ENCODE measurements at places on chromosomes 6 and 20.
A peak's percentile ranks its signal among the peaks of the same experiment; 100 is the strongest.

GRCh38 chr6:135382182-135382628, 115.3 kb downstream of the AHI1 start:
- no peak for DNase-seq

GRCh38 chr6:159180001-159180400, 10.8 kb downstream of the FNDC1 start:
- DNase-seq, result no peak

GRCh38 chr6:133396984-133397348, 155.8 kb downstream of the EYA4 start:
- no peak for DNase-seq

- no peak for DNase-seq
Measured at GRCh38 chr6:48542191-48542590, 431.2 kb upstream of the PTCHD4 start.

DNA sequence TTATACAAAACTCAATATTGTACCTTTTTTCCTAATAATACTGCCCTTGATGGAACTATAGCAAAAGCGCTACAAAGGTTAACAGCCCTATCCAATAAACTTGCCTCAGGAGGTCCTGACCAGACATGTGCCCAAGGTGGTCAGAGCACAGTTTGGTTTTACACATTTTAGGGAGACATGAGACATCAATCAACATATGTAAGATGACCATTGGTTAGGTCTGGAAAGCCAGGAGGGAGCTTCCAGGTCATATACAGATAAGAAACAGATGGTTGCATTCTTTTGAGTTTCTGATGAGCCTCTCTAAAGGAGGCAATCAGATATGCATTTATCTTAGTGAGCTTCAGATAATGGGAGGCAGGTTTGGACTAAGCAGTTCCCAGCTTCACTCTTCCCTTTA, 91.6 kb downstream of the PLG start:
- no peak for DNase-seq

DNA sequence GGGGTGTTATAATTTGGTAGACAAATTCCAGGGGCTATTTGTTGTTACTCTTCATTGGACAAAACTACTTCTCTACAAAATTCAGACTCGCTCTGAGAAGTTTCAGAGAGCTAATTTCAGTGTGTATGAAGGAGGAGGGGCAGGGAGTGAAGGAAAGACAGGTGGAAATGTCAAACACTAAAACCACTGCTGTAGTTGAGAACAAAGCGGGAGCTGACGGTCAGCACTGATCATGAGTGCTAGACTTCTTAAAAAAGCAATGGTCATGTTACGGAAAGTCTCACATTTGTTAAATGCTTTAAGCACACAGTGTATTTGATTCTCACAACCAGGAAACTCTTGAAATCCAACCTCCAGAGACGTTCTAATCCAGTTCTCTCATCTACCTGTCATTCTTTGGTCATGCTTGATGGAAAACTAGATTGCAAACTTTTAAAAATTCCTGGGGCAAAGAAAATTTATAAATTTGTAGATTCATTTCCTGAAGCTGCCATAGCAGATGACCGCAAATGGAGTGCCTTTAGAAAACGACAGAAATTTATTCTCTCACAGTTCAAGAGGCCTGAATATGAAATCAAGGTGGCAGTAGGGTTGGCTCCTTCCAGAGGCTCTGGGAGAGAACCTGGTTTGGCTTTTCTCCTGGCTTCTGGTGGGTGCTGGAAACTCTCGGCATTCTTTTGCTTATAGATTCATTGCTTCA, 100.7 kb upstream of the CARMIL1 start:
- DNase-seq, result no peak

- DNase-seq, result no peak
Measured at GRCh38 chr20:44703183-44703925, 11.8 kb upstream of the CCN5 start.

DNA sequence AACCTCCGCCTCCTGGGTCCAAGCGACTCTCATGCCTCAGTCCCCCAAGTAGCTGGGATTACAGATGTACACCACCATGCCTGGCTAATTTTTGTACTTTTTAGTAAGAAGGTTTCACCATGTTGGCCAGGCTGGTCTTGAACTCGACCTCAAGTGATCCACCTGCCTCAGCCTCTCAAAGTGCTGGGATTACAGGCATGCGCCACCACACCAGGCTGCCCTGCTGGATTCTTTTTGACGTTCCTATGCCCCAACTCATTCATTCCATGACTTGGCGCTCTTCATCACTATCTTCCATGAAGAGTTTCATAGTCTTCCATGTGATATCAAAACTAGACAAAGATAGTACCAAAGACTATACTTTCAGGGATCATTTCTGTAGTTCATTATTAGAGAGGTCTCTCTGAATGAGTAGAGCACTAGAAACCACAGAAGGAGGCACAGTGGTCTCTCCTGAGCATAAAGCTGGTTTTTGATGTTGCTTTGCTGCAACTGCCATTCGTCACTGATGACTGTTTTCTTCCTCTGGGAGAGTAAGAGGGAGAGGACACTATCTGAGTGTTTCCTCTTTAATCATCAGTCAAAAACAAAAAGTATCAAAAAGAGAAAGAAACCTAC, 23.5 kb downstream of the DNAAF9 start:
- no peak for DNase-seq

- DNase-seq, result no peak
Measured at GRCh38 chr6:130560231-130560630, 194.4 kb downstream of the TMEM200A start.

DNA sequence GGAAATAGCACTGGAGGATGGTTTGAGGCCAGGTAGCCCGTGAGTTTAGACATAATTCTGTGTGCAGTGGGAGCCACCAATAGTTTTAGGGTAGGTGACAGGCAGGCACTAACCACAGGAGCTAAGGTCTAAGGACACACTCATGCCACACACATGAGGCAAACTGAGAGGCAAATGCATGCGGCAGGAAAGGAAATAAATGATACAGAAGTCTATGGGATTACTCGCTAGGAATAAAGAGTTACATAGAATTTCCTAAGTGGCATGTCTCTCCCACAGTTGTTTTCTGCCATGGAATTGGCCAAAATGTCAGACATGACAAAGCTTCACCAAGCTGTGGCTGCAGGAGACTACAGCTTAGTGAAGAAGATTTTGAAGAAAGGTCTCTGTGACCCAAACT, 4.9 kb downstream of the ANKRD66 start:
- no peak for DNase-seq

GRCh38 chr20:41738604-41739206, 120.5 kb upstream of the CHD6 start:
- no peak for DNase-seq

DNA sequence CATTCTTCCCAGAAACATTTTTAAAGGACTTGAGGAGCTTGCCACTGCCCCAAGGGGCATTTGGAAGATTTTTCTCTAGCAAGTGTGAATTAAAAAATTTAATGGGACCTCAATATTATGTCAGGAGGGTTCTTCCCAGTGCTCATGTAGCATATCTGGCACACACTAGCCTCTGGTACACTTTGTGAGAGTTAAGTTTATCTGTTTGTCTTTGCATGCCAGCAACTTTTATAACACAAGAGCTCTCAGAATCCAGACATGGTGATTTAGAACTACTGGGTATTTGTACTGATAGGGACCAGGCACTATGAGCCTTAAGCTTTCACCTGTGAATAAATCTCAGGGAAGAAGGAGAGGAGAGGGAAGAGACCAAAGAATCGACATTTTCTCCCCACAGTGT, 12.9 kb downstream of the SPINT3 start:
- DNase-seq, result no peak

DNA sequence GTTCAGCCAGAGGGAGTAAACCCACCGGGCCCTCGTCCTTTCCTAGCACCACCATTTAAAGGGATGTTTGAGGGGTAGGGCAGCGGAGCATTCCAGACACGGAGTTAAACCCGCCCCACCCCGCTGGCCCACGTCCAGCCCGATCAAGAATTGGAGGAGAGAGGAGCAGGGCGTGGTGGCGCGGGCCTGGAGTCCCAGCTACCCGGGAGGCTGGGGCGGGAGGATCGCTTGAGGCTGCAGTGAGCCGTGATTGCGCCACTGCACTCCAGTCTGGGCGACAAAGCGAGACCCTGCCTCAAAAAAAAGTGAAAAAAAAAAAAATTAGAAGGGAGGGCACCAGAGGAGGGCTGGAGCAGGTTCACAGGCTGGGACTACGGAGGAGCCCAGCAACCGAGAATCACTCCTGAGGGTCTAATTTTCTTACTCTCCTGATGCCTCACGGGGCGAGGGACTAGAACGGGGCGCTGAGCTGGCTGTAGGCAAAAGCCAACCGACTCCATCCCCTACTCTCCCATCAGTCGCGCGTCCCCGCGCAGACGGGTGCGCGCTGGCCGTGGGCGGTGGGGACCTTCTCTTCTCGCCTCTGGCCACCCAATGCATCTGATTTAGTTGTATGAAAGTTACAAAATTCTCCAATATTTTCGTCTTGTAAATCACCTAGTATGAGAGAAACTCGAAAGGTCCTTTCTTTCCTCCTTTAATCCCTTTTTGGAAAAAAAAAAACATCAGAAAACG, 6.1 kb upstream of the HSPA1B start:
- peak; percentile 56 for DNase-seq

DNA sequence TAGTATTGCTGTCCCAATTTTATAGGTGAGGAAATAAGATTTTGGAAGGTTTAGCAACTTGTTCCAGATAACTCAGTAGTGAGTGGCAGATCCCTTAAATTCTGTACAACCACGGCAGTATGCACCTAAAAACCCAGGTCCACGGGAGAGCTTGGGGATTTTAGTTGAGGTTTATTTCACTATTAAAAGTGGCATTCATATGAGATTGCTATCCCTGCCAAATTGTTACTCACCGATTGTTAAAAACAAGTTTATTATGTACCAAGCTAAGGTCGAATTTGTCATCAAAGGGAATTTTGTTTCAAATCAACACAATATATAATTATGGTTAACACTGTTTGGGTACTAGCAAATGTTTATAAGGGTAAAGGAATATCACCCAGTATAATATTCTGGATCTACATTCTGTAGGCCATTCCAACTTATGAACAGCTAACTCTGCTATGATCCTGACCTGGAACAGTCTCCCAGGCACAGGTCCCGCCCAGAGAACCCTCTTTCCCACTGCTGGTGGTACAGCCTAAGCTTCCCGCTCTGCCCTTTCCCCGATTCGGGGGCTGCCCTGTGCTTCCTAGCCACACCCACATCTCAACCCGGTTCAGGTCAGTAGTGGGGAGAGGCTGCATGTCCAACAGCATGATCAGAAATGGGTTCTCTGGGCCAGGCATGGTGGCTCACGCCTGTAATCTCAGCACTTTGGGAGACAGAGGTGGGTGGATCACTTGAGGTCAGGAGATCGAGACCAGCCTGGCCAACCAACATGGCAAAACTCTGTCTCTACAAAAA, 24.9 kb downstream of the GPLD1 start:
- DNase-seq, result no peak

DNA sequence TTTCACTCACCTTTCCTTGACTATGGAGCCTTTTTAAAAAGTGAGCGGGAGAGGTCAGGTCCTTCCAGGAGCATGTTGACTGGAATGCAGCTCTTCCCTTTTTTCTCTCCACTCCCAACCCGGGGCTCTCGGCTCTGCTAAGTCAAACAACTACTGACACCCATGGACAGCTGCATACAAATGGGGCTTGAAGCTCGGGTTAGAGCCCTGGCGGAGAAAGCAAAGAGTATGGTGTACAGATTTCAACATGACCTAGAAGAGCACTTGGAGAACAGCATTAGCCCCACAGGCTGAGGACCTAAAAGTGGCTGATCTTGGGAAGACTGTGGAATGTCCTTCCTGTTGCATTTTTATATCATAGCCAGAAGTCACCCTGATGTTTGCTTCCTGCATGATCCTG, 162.0 kb upstream of the STMND1 start:
- no peak for DNase-seq

DNA sequence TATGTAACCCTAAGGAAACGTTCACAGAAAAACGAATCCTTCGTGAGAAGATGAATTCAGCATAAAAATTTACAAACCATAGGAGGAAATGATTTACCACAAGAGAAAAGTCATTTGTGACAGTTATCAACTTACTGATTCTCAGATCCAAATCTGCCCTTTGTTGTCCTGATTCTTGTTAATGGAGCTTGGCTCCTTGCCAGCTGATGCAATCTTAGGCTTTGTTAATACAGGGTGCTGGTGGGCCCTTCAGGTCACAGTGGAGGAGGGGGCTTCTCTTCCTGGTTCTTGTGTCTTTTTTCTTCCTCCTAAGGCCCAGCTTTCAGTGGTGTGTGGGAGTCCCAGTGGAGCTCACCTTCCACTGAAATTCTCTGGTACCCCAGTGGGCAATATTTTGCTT, 108.4 kb upstream of the MAP3K7 start:
- no peak for DNase-seq

DNA sequence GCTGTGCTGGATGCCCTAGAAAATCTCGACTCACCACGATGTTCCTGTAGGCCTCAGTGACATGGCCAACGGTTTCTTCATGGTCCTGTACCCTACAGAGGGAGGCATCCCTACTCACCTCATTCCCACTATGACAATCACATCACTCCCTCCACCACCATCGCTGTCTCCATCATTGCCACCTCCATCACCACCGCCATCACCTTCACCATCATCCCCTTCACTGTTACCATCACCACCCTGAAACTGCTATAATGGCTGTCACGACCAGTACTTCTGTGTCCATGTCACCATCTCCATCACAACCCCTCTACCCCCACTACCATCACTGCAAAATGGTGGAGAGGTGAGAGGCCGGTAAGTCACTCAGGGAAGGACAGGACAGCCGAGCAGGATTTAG, 29.8 kb upstream of the MRPS18A start:
- no peak for DNase-seq

GRCh38 chr20:49572857-49573256, 4.9 kb upstream of the PTGIS start:
- no peak for DNase-seq

GRCh38 chr20:23386304-23387117, 24.5 kb downstream of the GZF1 start:
- DNase-seq, result no peak

DNA sequence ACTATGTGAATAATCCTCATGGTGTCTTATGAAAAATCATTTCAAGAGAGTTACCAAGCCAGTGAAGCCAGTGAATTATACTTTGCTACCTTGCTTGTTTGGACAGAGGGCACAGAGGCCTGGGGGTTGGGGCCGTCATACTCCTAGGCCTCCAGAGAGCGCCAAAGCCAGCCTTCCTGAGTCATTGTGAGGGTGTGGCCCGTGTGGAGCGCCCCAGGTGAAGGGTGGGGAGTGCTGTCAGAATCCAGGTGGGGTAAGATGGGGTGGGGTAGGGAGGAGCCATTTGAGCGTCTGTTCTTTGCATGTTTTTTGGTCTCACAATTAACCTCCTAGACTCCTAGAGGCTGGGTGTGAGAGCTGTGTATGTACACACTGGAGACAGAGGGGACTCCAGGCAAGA, 71.1 kb downstream of the PERP start:
- DNase-seq, result no peak

GRCh38 chr6:41640426-41640825, 2.2 kb downstream of the MDFI start:
- no peak for DNase-seq

DNA sequence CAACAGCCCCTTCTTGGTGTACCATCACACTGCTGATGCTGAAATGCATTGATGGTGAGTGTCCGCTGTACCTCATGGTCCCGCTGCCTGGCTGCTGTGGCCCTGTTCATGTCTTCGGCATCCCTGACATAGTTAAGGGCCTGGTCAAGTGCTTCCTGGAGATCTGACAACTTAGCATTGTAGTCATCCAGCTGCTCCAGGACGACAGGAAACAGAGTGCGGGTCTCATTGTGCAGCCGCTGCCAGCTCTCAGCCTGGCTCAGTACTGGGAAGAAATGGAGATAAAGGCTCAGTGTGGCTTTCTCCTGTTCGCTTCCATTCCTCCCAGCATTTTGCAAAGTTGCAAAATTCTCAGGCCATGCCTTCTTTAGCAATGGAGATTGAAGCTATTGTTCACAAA, 81.8 kb downstream of the LAMA4 start:
- DNase-seq, result no peak
